ENCODE measurements at places on chromosomes 2 and 18.
A peak's percentile ranks its signal among the peaks of the same experiment; 100 is the strongest.

DNA sequence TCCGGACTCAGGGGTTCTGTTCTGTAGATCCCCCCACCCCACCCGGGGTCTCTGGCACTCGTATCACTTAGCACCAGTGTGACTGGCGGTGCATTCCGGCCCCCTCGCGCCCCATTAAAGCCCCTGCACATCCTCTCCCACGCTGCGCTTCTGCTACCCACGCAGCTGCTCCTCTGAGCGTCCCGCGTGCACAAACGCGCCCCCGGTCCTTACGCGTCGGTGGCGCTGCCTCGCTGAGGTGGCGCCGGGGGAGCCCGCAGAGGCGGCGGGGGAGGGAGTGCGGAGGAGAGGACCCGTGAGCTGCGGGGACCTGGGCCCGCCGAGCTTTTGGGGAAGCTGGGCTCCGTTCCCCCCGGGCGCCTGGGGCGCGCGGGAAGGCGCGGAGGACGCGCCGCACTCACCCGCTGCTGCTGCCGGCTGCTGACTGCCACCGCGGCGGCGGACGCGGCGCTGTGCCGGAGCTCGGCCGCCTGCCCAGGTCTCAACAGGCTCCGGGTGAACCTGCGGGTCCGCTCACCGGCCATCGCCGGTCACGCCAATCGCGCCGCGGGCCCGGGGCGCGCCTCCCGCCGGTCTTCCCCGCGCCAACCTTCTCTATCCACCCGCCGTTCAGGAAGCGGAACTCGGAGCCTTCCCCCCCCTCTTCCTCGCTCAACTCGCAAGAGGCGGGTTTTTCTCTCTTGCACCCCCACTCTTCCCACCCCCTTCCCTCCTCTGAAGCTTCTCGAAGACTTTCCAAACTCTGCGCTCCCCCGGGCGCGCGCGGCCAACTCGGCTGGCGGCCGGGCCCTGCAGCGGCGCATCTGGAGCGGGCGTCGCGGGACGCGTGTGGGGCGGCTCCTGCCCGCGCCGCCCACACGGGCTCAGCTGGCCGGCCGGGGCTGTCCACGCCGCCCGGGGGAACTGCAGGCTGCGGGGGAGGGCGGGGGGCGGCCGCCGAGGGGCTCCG lies at the start of gene DOCK10:
TSS of gene DOCK10 (minus strand) at position 618 of the 949 bp plus-strand sequence. CDS start at position 524, 94 bp downstream.
- DNase-seq = peak; percentile 58

- no peak for DNase-seq
Measured at GRCh38 chr2:168145011-168145410, 102.4 kb downstream of the STK39 start.

- DNase-seq = no peak
Measured at GRCh38 chr2:18244845-18245244, 315.6 kb downstream of the RDH14 start.

- no peak for DNase-seq
Measured at GRCh38 chr2:181311837-181312236, 145.3 kb upstream of the ITGA4 start.

GRCh38 chr2:152019732-152020131 lies 79.1 kb downstream of the CACNB4 start:
- DNase-seq = no peak

DNA sequence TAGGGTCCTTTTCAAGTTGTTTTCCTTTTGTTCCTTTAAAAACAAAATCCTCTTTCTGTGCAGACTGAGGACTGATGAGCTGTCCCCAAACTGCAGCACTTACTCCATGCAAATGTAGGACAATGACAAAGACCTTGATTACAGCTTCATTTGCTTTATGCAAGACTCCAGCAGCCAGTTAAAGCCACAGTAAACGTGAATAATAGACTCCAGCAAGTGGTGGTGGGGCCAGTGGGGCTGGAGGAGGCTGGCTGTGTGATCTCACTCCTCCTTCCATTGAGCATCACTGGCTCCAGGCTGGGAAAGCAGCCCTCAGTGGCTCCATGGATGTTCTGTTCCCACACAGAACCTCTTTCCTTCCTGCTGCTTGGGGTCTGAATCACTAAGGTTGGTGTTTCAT lies 306.0 kb upstream of the CELF4 start:
- DNase-seq = no peak

- DNase-seq = no peak
Measured at GRCh38 chr2:42192652-42193566, 23.8 kb downstream of the EML4 start.

DNA sequence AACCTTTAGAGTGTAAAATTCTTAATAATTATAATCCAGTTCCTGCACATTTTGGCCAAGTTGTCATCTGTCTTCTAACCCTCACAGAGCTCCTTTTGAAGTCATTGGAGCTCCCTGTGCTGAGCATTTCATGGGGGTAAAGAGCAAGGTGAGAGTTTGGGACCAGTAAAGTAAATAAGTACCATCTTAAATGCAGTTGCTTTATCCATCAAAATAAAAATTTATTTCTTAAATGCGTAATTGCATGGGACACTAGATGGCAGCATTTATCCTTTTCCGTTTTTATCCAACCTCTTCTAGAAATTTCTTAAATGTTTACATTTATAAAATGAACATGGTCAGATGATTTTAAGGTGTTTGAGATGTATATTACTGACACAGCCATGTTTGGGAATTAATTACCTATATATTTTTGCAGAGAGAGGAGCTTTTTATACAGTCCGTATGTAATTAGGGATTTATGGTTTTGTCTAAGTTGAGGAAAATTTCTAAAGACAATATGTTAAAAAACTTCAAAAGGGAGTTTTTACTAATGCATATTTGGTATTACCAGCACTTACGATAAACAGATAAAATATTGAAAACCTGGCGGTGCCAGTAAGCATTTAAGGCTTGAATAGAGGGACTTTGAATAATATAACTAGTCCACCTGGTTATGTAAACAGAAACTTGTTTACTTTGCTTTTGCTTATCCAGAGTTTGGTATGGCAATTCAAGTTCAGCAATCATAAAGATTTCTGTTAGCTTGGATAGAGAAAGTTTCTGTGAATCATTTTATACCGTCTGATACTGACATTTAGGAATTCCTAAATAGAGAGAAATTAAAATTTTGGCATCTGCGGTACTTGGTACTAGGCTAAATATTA lies 54.5 kb downstream of the ACSL3 start:
- no peak for DNase-seq

GRCh38 chr2:152743002-152743401 lies 24.6 kb downstream of the ARL6IP6 start:
- no peak for DNase-seq

- DNase-seq = no peak
Measured at GRCh38 chr18:59885579-59886163, 14.1 kb upstream of the PMAIP1 start.

- DNase-seq = peak; percentile 49
Measured at GRCh38 chr2:205683502-205684367, 1.4 kb downstream of the NRP2 start.

DNA sequence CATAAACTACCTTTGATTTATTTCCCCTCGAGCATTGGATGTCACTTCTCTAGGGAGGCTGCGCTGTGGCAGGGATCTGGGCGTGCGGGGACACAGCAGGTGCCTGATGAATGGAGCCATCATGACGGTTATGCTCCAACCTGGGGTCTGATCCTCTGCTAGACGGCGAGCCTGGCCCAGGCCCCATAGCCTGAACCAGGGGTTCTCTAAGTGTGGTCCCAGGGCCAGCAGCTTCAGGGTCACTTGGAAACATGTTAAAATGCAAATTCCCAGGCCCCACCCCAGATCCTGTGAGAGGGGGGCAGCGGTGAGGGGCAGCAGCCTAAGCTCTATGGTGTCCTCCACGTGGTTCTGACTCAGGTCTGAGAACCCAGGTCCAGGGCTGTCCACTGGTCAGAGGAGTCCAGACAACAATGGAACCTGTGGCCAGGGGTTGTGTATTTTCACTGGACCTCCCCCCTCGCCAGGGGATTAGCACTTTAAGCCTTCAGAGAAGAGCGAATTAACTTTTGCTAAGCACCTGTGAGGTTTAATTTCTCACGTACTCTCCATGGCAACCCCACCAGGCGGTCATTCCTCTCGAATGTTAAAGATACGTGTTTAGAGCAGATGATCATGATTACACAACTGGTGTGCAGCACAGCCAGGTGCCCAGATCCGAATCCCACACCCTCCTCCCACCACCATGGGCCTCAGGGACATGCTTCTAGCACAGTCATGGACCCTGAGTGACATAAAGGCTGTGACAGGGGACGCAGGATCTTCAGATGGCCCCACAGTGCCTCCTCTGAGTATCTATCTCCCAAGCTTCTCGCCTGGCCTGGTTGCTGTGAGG lies 1.6 kb upstream of the ARHGEF4 start:
- no peak for DNase-seq

DNA sequence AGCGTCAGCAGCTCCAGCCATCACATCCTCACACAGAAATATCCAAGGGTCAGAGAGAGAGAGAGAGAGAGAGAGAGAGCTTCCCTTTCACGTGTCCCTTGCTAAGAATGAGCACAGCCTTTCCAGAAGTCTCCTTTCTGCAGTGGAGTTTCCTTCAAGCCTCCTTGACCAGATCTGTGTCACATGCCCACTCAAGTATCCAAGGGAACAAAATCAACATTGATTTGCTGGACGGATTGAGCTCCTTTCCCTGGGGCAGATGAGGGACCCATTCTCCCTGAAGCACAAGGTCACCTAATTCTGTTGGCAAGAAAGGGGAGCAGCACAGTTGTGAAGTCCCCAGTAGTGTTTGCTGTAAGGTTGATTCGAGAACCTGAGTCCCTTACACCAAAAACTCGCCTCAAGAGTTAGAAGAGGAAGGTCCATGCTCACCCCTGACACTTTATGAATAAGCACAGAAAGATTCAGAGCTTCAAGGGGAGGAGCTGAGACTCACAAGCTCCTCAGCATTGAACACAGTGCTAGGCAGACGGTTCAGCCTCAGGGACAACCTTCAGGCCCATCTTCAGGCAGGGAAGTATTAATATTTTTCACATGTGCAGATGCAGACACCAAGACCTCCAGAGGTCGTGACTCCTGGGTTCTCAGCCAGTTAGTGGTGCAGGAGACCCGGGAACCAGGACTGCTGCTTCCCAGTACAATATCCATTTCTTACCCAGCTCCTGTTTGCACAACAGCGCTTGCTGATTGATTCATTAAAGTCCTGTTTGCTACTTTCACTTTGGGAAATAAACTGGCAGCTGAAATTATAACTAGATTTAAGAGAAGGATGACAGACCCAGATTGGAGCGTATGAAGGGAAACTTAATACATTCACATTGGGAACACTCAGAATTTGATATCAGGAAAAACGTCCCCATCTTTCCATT lies 38.2 kb upstream of the MARCO start:
- DNase-seq = no peak

All from H1 (cell line).